ENCODE measurements at places on chromosomes 16 and 17.

DNA sequence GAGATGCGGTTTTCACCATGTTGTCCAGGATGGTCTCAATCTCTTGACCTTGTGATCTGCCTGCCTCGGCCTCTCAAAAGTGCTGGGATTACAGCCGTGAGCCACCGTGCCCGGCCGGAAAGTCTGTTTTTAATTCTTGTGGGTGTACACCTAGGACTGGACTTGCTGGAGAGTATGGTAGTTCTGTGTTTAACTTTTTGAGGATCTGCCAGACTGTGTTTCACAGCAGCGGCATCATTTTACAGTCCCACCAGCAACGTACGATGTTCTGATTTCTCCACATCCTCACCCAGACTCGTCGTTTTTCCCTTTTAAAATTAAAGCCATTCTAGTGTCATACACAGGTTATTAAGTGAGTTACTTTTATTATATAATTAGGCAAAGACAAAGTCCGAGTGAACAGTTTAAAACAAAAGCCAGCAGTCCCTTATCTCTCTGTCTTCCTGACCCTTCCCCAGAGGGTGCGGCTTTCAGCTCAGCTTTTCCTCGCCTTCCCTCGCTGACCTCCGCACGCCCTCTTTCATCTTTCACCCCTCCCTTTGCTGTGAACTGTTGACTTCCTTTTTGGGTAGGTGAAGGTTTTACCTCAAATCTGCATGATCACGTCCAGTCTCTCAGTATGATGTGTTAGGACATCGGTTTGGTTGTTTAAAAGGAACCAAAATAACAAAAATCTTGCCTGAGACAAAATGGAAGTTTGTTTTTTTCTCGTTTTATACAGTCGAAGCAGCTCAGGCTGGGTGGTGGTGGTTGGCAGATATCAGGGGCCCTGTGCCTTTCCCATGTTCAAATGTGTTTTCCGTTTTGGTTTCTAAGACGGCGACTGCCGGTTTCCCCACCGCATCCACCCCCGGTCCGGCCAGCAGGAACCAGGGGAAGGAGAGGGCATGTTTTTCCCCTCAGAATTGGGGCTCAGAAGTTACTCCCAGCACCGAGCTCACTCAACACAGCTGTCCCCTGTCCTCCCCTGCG, 18.0 kb downstream of the FAM234A start:
- no peak for DNase-seq

DNA sequence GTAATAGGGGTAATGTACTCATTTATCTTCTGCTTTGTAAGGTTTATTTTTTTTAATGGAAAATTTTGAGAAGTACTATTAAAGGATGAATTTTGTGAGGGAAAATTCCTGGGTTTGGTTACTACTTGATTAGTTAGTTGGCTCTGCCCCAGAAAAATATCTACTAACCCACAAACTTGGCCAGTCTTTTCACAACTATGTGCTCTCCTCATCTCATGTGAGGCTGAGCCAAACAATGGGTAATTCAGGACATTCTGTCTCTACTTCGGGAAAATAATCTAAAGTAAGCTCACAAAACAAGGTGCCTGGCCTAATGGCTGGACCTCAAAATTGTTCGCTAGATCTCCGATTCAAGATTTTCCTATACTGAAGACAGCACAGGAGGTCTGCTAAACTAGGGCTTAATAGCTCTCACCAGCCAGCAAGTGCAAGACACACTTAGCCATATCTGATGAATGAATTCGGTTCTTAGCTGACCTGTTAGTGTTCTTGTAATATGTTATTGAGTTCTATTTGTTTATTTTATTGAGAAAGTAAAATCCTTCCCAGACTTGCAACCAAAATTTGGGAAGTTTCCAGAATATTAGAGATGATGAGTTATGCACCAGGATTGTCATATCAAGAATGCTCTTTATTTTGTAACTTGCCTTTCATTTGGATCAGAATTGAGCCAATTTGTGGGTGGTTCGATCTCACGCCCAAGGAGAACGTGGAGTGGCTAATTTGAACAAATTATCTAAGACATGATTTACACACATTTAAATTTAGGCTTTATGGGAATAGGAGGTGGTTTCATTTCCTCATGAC, 5.7 kb downstream of the KCNJ16 start:
- DNase-seq, result no peak

DNA sequence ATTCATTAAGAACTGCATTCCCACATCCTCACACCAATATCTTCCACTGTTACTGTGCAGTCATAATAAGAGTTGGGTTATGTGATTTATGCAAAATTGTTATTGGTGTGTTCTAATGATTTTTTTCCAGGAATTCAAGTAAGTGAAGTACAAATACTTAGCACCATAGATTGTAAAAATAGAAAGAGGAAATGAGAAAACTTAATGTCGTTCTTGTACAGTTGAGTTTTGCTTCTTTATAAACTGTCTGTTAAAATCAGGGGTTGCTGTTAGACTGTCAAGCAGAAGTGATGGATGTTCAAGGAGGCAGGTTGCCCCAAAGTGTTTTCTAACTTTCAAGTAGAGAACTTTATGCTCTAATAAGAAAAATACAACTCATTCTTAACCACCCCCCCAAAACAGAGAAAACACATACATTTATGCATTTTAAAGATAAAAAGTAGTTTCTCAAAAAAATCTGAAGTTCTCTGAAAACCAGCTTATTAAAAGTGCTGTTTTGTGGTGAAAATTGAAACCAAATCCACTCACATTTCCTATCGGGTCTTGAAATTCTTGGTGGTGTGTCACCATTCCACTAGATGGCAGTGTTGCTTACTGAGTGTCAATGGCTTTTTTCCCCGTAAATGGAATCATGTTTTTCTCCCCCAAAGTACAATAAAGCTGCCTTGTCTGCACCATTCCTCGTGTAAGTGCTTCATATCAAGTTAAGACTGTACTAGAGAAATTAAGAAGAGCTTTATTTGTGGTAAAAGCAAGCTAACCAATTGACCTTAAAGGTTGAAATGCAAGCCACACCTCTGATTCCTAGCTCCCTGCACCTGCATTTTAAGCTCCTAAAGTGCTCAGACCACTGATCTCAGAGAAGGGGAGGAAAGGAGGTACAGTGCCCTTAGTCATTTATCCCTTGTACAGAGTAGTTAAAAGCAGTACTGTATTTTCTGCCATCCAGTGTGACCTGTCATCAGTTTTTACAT, 4.7 kb upstream of the IGSF6 start:
- DNase-seq, result peak; percentile 45

- DNase-seq, result no peak
These were observed 106.6 kb downstream of the ELAC2 start for GRCh38 chr17:12911239-12911638.

DNA sequence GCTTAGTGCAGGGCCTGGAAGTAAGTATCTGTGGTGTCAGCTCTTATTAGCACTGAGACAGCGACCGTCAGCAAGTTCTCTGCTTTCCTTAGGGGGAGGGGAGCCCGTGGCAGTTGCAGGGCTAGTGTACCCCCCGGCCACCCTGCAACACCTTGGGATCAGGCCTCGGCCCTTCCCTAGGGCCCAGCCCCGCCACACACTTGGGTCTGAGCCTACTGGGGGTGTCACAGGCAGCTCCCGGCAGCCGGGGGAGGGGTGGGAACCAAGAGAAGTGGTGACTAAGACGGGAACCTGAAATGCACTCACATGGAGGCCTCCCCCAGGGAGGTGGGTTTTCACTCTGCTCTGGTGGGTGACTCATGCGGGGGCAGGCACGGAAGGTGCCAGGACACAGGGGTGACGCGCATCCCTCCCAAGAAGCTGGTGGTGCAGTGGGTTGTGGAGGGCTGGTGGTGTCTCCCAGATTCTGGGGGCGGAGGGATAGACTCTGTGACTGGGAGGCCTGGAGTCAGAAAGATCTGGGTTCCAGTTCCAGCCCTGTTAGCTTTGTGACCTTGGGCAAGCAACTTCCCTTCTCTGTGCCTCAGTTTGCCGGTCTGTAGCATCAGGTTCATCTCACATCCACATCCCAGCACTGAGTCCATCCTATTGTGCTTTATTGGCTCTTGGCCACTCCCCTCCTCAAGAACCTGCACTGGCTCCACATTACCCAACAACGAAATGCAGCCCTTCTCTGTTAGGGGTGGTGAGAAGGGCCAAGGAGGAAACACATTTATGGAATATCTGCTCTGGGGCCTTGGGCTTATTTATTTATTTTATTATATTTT, 44.5 kb downstream of the LAT start:
- peak; percentile 38 for DNase-seq

- no peak for DNase-seq
These were observed 661 bp downstream of the LRRC3C start for GRCh38 chr17:39927929-39928857.

DNA sequence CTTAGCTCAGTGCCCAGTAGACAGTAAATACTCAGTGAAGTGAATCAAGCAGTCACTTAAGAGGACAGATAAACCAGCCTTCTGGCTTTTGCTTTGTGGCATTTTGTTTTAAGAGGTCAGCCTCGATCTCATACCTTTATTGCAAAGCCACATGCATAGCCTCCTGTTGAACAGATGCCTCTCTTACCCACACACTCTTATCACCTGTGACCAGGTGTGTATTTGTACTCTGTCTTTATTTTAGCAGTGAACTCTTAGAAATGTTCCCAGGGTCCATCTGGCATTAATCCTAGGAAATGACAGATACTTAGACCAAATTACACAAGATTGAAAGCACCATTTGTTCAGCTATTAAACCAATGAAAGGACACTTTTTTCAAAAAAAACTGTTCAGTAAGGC, 1426.5 kb downstream of the CDH11 start:
- no peak for DNase-seq

DNA sequence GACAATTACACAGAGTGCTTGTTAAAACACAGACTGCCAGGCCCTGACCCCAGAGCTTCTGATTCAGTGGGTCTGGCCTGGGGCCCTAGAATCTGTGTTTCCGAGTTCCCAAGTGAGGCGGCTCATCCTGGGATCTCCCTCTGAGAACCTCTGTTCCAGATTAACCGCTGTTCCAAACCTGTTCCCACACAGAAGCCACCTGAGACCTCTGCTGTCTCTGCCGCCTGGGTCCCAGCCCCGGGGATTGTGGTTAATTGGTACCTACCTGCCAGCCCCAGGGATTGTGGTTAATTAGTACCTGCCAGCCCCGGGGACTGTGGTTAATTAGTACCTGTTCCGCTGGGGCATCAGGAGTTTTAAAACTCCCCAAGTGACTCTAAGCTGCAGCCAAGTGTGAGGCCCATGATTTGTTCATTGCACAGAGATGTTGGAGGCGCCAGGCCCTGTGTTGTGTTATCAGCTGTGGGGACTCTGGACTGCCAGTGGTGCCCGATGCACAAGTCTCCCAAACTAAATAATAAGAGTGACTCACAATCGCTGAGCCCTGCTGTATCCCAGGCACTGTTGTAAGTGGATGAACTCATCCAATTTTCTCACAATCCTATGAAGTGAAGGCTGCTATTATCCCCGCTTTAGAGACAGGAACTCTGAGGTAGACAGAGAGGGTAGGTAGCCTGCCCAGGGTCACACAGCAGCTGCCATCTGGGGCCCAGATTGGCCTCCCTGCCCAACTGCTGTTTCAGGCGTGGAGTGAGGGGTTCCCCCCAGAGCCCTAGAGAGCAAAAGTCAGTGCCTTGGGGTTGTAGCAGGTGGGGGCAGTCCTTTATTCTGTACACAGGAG, 219.7 kb downstream of the IRF8 start:
- DNase-seq, result no peak
